ENCODE measurements at places on chromosomes 3 and 15. TPM values are rescaled to one million over a fixed set of nuclear protein-coding genes. Genes with fewer than 3 reads are reported as not detected.

The CYP1A2 gene
- not detected for total RNA-seq

The SMCO1 gene
- not detected for total RNA-seq

GRCh38 chr3:157130467-157131251, 29.3 kb downstream of the CCNL1 start:
- H3K36me3 ChIP-seq = no peaks in the 10 kb centered on the region
- H3K27ac ChIP-seq = peak overlapping the region; percentile 88
- H3K27me3 ChIP-seq = no peaks in the 10 kb centered on the region
- H3K4me3 ChIP-seq = peak overlapping the region; percentile 69
- peaks cover 83% of the 10 kb centered on the region for H3K4me1 ChIP-seq

DNA sequence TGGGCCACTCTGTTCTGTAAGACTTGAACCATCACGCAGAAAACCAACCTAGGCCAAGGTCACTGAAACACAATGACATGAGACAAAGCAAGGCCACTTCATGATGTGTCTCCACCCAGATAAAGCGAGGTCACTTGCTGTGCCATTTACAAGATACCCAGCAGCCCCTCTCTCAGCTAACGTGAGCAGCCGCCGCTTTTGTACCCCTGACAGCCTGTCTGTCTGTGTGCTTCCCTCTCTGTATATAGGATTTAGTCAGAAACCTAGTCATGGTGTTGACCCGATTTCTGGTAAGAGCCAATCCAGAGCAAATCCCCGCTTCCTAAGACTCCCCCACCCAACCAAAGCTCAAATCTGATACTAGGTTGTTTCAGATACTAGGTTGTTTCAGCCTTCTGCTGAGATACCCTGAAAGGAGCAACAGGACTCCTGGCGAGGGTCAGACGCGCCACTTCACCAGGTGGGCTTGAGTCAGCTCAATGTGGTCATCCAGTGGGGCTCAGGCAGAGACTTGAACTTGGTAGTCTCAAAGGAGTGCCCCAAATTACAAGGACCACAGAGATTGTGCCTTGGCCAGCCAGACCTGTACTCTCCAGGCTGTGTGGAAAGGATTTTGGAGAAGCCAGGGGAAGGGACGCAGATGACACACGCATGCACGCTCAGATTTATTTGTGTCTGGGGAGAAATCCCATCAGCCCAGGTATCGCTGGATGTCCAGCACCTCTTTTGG, 3.1 kb upstream of the ZXDC start:
- no peaks in the 10 kb centered on the region for H3K27me3 ChIP-seq
- H3K4me3 ChIP-seq = no peak overlapping the region
- no peak for DNase-seq
- no peaks in the 10 kb centered on the region for H3K36me3 ChIP-seq
- no peak overlapping the region for H3K27ac ChIP-seq
- H3K4me1 ChIP-seq = peaks cover 19% of the 10 kb centered on the region

DNA sequence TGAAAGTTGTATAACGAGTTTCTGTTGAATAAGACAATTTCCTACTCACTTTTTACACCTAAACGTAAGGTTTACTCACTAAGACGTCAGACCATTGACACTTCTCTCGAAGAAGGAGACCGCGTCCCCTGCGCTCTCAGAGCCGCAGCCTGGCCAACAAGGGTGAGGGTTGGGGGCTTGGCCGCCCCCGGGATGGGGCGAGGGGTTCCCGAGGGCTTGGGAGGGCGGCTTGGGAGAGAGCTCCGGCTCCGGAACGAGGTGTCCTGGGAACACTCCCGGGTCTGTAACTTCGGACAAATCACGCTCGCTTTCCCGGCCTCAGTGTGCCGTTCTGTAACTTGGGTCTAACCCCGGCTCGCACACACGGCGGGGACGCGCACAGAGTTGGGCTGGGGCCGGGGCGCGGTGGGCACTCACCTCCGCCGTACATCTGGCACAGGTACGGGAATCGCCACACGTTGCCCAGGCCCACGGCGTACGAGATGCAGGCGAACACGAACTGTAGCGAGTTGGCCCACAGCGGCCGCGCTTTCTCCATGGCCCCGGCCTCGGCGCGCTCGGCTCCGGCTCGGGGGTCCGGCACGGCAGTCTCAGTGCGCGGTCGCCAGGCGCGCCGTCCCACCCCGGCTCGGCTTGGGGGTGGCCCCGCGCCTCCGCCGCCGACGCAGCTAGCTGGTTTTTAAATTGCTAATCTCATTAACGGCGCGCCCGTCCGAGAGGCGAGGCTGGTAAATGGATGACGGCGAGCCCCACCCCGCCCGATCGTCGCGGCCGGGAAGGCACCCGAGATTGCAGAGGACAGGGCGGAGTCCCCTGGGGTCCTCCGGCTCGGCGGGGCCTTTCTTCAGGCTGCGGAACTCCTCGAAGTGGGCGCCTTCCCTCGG, at the start of gene SLC6A20:
Gene SLC6A20 (minus strand): TSS at position 655 of the 884 bp plus-strand sequence. CDS start 117 bp downstream, at position 538.
- peak within 1 kb of the TSS; percentile 83 for H3K4me3 ChIP-seq
- DNase-seq = peak; percentile 27
- peaks cover 72% of the 10 kb centered on the region for H3K27me3 ChIP-seq
- no peak within 1 kb of the TSS for H3K27ac ChIP-seq
- H3K4me1 ChIP-seq = peaks cover 8% of the 10 kb centered on the region

- peaks cover 21% of the 10 kb centered on the region for H3K27me3 ChIP-seq
- DNase-seq = no peak
- H3K36me3 ChIP-seq = no peaks in the 10 kb centered on the region
- no peak overlapping the region for H3K27ac ChIP-seq
- no peaks in the 10 kb centered on the region for H3K4me1 ChIP-seq
Measured at GRCh38 chr3:12436514-12437220, 47.6 kb upstream of the TSEN2 start.

DNA sequence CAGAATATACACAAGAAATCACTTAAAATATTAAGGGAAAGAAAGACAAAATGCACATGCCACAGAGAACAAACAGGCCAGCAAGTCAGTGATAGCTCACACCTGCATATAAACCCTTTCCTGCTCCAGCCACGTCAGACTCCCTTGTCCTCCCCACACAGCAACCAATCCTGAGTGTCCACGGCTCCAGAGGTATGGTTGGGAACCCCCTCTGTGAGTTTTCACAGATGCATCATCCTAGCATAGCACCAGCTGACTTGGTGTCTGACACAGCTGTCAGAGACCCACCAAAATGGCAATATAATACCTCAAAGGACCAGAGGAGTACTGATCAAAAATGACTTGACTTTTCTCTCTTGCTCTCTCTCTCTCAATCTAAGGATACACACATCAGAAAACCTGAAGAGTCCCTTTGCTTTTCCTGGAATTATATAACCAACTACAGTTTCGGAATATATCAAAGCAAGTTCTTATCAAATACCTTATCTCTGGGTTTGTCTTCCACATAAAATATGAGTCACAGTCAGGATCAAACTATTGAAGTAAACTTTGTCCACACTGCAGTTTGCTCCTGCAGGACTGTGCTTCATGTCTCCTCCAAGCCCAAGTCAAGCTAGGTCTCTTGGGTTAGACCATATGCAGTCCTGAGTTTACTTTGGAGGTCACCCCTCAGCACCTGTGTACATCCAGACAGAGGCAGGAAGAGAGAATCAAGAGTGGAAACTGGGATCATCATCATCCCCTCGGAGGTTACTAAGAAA, 187.1 kb upstream of the THBS1 start:
- H3K27me3 ChIP-seq = peaks cover 16% of the 10 kb centered on the region
- no peak for DNase-seq
- no peaks in the 10 kb centered on the region for H3K36me3 ChIP-seq
- H3K27ac ChIP-seq = no peak overlapping the region
- H3K4me1 ChIP-seq = peaks cover 8% of the 10 kb centered on the region

DNA sequence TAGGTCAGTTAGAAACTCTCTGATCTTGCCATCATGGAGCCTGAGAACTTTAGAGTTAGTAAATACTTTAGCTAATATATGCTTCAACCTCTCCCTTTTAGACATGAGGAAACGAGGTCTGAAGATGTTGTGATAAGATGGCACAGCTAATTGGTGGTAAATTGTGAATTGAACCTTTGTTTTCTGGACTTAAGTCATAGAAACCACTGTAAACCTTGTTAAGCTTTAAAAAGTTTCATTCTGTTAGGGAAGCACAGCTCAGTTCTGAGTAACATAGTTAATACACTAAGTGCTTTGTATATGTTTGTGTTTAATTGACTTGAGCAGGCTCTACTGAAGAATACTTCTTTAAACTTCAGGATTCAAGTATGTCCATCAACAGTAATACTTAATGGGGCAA, 108.6 kb downstream of the AKAP13 start:
- H3K27ac ChIP-seq = peak overlapping the region; percentile 51
- peak overlapping the region; percentile 16 for H3K4me3 ChIP-seq
- H3K4me1 ChIP-seq = peaks cover 61% of the 10 kb centered on the region
- no peaks in the 10 kb centered on the region for H3K27me3 ChIP-seq
- no peak for DNase-seq

GRCh38 chr3:85210540-85210939, 251.8 kb downstream of the CADM2 start:
- no peaks in the 10 kb centered on the region for H3K36me3 ChIP-seq
- no peak overlapping the region for H3K4me3 ChIP-seq
- DNase-seq = no peak

DNA sequence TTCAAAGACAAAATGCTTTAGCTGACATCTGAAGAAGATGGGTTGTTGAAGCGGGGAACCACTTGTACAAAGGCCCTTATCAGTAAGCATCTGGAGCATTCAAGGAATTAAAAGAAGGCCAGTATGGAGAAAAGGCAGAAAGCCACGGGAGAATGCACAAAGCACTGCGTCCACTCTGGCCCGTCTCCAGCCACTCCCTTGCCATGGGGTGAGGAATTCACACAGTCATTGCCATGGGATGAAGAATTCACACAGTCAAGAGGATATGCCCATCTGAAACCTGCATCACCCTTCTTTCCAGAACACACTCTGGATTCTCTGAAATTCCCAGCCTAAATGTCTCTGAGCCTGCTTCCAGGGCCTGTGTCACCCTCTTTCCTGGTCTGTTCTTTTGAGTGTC, 26.7 kb upstream of the STAG1 start:
- DNase-seq = no peak
- H3K27ac ChIP-seq = no peak overlapping the region
- no peaks in the 10 kb centered on the region for H3K36me3 ChIP-seq
- no peaks in the 10 kb centered on the region for H3K27me3 ChIP-seq
- no peak overlapping the region for H3K4me3 ChIP-seq
